Fibroblast of mammary gland (primary cell): ENCODE measurements at places on chromosomes 1 and 21.
A peak's percentile ranks its signal among the peaks of the same experiment; 100 is the strongest.

DNA sequence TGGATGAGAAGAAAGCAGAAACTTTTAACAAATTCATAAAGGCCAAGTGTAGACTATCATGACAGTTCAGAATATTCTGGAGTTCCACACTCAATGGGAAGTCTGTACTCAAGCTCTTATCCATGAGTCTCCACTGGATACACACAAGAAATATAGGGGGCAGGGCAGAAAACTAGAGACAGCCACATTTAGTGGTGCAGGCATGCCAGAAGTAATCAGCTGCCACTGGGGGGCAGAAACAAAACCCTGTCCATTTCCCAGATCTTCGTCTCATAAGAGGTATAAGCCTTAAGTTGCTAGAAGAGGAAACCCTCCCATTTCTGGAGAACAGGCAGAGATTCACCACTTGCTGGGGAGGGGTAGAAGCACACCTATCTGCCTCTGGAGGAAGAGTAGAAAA, 166.8 kb upstream of the GALNT2 start:
- DNase-seq = no peak

DNA sequence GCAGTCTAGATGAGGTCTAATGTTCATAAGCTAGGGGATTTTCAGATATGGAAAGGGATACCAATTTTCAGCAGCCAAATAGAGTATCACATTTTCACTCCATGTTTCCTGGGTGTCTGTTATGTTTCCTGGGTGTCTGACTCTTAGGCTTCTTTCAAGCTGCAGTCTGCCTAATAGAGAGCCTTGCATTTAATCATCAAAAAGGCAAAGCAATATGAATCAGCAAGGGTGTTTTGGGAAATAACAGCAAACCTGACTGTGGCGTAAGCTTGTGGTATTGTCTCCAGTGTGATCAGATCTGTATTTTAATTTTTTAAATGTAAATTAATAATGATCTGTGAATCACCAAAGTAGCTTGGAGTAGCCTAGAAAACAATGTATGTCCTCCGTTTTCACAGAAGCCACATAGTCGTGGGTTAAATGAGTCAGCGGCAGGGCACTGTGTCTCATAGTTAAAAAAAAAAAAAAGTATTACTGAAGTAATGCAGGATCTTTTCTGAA, 10.4 kb downstream of the LGALS8 start:
- DNase-seq = peak; percentile 78

DNA sequence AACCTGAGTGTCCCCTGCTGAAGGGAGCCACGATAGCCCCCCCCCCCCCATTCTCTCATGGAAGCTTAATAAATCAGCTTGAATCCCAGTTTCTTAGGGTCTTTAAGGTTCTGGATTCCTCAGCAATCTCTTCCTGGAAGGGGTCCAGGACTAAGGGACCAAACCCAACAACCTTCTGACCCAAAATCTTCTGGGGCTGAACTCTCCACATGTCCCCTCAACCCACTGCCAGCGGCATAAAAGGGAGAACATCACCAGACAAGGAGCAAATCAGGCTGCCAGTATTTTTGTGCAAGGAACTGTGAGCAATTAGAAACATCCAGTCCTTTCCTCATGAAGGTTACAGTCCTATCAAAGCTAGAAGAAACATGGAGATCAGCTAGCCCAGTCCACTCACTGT, 12.7 kb upstream of the LORICRIN start:
- DNase-seq = no peak

- peak; percentile 75 for DNase-seq
Measured at GRCh38 chr21:45295576-45296365, 8.1 kb upstream of the POFUT2 start.

GRCh38 chr1:156096640-156097391, 14.6 kb upstream of the MEX3A start:
- peak; percentile 83 for DNase-seq

DNA sequence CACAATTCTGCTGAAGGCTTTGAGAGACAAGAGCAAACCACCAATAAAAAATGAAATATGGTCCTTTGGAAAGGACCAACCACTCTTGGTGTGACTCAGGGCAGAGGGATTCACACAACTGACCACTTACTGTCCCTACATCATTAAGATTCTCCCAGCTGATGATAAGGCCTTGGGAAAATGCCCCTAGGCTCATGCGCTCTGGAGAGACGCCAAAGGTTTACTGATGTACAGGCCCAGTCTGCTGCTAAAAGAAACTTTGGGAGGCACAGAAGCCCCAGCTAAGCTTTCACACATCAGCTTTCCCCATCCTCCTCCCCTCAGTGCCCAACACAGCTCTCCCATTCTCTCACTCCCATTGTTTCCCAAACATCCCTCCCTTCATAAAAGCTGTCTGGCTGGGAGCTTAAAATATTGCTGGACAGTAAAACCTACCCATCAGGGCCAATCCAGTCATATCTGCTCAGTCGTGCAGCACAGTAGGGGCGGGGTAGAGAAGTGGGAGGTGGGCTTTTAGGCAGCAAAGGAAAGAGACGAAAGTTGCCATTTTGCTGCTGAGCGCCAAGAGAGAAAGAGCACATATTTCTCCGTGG, at the start of gene GJA8:
TSS of gene GJA8 (plus strand) at position 543 of the 593 bp plus-strand sequence. CDS start 5,161 bp downstream, outside the sequence.
- no peak for DNase-seq

GRCh38 chr21:14890141-14890540, 174.7 kb downstream of the NRIP1 start:
- no peak for DNase-seq
